ENCODE measurements at places on chromosomes 7 and 10. TPM values are rescaled to one million over a fixed set of nuclear protein-coding genes. Genes with fewer than 3 reads are reported as not detected.

Gene SPDYE3
- not detected for total RNA-seq

GRCh38 chr7:139626817-139627216, 103.3 kb downstream of the CLEC2L start:
- DNase-seq: no peak

- no peak for DNase-seq
These were observed 39.8 kb downstream of the RCC1L start for GRCh38 chr7:75033826-75034225.

DNA sequence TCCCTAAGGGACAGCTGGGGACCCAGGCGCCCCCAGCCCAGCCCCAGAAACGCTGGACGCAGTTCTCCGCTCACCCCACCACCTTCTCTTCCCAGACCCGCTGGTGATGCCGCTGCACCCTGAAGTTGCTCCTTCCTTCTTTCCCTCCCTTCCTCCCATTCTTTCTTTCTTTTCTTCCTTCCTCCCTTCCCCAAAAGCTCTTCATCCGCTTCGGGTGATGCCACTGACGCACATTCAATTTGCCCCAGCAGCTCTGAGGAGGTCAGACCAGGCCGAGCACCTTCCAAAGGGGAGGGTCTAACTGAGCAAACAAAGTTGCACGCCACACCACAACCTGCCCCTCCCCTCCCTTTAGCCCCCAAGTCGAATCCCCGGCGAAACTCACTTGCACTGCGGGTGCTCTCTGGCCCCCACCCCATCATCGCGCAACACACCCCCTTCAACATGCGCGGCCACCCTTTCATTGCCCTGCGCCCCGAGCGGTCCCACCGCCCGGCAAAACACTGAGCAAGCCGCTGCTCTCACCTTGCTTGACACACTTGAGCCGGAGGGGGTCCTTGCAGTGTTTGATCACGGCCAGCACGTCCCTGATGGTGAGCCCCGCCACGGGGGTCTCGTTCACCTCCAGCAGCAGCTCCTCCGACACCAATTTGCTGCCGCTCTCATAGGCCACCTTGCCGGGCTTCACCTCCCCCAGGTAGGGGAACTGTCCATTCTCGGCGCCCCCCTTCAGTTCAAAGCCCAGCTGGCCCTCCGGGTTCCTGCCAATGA, 787 bp downstream of the MAGI2 start:
- no peak for DNase-seq

GRCh38 chr7:18583305-18583704, 87.8 kb downstream of the HDAC9 start:
- no peak for DNase-seq

DNA sequence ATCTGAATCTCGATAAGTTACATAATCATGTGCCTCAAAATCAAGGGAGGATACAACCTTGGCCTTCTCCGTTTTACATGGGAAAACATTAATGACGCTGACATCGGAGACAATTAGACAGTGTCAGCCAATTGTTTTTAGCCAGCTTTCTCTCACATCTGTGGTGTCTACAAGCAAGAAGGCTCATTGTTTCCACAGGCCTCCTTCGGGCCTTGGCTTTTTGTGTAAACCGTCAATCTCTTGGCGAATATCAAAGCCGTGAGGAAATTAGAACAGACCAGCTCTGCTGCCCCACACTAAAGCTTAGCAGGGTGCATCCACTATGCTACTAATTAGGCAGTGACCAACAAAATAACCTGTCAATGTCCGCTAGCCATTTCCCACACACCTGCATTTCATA, 43.2 kb downstream of the VAX1 start:
- no peak for DNase-seq

GRCh38 chr7:47582764-47583738, 1.1 kb upstream of the TNS3 start:
- no peak for DNase-seq
